ENCODE measurements at places on chromosomes 16 and 17. TPM values are rescaled to one million over a fixed set of nuclear protein-coding genes. Genes with fewer than 3 reads are reported as not detected.

- no peak for DNase-seq
Observed at GRCh38 chr16:50313596-50314478, 47.5 kb downstream of the ADCY7 start.

DNA sequence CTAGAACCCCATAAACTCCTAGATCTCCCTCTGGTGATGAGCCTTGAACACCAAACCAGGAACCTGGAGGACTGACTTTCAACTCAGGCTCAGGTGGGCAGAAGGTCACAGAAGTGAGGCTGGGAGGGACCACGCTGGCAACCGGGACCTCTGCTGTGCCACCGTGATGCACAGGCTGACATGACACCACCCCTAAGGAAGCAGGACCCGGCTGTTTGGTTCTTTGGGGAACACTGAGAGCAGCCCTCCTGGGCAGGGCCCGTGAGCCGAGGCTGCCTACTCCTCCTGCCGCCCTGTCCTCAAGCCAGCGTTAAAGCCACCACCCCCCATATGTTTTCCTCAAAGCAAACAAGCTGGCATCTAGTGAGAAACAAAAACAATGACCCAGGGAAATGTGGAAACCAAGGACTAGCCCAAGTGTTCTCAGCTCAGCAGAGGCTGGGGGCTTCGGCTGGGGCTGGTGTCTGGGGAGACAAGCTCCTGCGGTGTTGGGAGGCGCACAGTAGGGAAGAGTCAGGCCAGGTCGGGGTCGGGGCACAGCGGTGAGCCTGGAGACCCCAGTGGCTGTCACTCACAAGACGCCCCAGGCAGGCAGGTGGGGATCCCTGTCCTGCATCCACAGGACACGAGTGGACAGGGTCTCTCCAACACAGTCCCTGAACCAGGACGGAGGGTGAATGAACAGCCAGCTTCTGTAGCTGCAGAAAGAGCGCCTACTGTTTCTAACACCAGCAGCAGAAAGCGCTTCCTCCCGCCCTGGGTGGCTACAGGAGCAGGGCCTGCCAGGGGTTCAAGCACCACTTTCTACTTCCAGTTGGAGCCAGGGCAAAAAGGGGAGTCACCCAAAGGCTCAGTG is 1.7 kb downstream of the SMIM5 start:
- DNase-seq, result no peak

GRCh38 chr17:73436954-73437353 is 125.2 kb upstream of the CDC42EP4 start:
- DNase-seq, result no peak

PYY gene
- 0.19 TPM for polyA plus RNA-seq

KRT17 gene
- polyA plus RNA-seq, result 2.0 TPM

- no peak for DNase-seq
Observed at GRCh38 chr16:4053301-4053845, 62.9 kb downstream of the ADCY9 start.

DNA sequence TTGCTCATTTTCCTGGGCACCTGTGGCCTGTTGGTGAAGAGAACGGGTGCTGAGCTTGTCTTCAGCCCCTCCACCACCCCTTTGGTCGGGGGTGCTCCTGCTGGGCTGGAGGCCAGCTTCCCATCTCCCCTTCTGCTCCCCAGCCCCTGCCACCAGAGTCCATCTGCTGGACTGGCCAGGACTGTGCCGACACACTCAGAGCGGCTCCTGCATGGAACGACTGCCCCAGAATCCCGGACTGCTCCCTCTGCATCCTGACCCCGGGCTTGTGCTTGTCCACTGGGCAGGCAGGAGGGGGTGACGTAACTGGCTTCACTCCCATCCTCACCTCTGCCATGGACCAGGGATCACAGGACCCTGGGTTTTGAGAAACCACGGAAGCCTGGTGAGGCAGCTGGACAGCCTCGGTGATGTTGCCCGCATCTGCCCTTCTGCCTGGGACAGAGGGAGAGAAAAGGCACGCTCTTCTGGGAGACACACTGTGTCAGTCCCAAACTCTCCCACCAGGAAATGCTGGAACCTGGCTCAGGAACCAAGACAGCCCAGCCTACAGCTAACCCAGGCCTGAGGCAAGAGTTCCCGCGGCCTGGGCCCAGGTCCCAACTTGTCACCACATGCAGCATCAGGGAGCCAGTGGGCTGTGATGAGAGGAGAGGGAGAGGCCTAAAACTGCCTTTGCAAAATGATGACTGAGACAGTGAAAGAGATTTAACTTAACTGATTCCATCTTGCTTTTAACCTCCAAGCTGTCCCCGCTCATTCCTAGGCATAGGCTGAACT is 16.1 kb upstream of the GSDMA start:
- no peak for DNase-seq

DNA sequence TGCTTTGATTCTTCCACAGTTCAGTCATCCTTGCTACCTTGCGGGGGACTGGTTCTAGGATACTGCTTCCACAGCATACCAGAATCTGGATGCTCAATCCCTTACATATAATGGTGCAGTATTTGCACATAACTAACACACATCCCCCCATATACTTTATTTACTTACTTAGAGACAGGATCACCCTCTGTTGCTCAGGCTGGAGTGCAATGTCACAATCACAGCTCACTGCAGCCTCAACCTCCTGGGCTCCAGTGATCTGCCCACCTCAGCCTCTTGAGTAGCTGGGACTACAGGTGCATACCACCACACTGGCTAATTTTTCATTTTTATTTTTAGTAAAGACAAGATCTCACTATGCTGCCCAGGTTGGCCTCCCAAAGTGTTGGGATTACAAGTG is 112.2 kb downstream of the GOSR1 start:
- DNase-seq, result no peak

DNA sequence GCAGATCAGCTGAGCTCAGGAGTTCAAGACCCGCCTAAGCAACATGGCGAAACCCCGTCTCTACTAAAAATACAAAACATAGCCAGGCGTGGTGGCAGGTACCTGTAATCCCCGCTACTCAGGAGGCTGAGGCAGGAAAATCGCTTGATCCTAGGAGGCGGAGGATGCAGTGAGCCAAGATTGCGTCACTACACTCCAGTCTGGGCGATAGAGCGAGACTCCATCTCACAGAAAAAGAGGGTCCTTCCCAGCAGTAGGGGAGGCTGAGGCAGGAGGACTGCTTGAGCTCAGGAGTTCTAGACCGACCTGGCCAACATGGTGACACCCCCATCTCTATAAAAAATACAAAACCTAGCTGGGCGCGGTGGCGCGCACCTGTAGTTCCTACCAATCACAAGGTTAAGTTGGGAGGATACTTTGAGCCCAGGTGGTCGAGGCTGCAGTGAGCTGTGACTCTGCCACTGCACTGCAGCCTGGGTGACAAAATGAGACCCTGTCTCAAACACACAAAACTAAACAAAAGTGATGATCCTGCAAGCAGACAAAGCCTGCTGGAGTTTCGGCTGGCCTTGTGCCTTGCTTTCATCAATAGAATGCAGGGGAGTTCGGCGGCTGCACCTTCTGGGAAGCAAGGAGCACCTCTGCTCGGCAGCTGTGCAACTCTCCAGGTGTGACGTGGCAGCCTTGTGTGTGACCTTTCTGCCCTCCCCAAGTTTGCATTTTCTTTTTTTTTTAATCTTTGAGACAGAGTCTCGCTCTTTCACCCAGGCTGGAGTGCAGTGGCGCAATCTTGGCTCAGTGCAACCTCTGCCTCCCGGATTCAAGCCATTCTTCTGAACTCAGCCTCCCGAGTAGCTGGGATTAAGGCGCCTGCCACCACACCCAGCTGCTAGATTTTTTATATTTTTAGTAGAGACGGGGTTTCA is 12.4 kb upstream of the YWHAE start:
- no peak for DNase-seq

DNA sequence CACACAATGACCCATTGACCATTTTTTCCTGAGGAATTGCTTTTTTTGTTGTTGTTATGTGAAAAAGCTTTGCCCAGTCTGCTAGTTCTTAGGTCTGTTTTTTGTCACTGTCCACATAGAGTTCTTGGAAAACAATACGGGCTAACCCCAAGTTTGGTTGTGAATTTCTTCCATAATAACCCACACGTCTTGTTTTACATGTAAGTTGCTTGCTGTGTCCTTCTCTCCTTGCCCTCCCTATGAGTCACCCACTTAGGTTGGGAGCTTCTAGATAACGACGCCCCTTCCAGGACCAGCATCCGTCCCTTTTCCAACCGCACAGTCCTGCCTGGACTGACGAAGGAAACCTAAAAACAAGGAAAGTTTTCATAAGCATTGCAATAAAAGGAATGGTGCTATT is 175.3 kb upstream of the HS3ST3A1 start:
- no peak for DNase-seq

- DNase-seq, result no peak
Observed at GRCh38 chr17:34110315-34110714, 144.8 kb upstream of the CCL2 start.

DNA sequence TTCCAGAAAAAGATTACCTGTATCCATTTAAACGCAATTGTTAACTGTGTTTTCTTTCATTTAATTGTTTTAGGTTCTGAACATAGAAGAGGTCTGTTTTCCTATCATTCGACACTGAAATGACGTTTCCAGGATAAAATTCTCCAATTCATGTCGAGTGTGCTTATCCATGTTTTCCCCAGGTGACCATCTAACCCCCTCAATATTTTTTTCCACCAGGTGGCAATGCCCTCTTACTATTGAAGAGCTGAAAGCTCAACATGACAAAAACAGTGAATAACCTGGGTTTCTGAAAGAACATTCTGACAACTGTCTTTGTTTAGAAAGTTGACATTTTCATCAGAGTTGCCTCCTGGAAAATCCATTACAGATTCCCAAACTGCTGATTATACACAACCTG is 948.7 kb downstream of the KCNJ2 start:
- peak; percentile 17 for DNase-seq

- no peak for DNase-seq
Observed at GRCh38 chr16:55566432-55567175, at the start of gene CAPNS2. TSS of gene CAPNS2 (plus strand) at chr16:55566684. CDS start at chr16:55566757, 73 bp downstream.

DNA sequence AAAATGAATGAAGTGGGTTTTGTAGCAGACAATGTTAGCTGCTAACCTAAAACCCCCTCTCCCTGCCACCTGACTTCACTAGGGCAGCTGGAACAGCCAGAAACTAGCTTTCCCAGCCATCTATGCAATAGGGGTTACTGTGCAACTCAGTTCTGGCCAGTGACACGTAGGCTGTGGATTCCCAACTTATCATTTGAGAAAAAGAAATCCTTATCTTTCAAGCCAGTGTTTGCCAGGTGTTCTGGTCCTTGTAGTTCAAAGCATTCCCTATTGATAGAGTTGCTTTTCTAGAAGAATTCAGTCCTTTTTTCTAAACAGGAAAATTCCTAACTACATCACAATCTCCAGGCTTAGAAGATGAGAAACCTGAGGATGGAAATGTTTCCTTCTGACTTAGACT is 144.5 kb upstream of the ELAC2 start:
- no peak for DNase-seq

DNA sequence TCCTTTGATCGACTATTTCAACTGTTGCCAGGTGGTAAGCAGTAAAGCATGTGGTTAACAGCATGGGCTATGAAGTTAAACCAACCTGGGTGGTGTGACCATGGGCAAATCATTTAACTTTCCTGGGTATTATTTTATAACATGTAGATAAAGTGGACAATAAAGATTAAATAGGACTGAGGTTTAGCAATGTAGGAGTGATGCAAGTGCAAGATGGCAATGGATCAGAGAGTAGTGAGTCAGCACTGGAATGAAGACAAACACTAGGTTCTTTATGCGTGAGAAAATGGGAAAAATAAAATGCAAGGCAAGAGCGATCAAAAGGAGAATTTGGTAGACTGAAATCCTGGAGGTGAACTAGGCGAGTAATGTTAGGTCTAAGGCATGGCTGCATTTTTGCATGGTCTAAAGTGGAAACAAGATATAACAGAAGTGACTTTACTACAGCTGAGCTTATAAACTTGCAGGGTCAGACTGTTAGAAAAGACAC is 222.4 kb upstream of the AXIN2 start:
- no peak for DNase-seq

- no peak for DNase-seq
Observed at GRCh38 chr17:19513897-19514488, 19.7 kb upstream of the SLC47A1 start.

DNA sequence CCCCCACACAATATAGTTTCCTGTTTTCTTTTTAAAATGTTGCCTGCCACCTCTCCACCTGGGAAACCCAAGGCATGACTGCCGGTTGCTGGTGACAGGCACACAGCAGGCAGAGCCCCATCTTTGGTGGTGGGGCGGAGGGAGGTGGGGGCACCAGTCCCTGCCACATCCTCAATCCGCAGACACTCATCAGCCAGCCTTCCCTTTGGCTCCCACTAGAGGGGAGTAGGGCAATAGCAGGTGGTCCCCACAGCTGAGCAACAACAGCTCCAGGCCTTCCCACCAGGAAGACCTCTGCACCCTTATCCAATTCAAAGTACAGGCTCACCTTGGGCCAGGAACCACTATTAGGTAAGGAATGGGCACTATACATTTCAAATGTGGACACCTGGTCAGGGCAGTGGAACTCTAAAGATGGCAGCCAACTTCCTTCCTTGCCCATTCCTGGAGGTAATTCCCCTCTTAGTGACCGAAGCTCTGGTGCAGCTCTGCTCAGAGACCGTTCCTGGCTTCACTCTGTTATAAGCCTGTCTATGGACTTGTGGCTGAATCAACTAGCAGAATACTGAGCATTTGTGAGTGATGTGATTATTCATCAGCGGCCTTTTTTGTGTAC is 13.9 kb downstream of the RECQL5 start:
- DNase-seq, result no peak

KRTAP4-3 gene
- not detected for polyA plus RNA-seq

SEPHS2 gene
- 96.0 TPM for polyA plus RNA-seq

GRCh38 chr17:66468241-66469087 is 166.1 kb downstream of the PRKCA start:
- DNase-seq, result no peak

- DNase-seq, result no peak
Observed at GRCh38 chr17:51640108-51640622, 379.8 kb downstream of the UTP18 start.

- no peak for DNase-seq
Observed at GRCh38 chr17:62172492-62173291, 107.6 kb upstream of the MED13 start.

DNA sequence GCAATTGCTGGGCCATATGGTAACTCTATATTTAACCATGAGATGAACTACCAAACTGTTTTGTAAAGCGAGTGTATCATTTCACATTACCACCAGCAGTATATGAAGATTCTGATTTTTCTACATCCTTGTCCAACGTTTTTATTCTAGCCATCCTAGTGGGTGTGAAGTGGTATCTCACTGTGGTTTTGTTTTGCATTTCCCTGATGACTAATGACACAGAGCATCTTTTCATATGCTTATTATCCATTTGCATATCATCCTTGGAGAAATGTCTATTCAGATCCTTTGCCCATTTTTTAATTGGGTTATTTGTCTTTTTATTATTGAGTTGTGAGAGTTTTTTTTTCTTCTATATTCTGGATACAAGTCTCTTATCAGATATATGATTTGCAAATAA is 83.6 kb downstream of the AKAP1 start:
- no peak for DNase-seq
